ENCODE measurements at places on chromosomes 4 and X.
A peak's percentile ranks its signal among the peaks of the same experiment; 100 is the strongest.

DNA sequence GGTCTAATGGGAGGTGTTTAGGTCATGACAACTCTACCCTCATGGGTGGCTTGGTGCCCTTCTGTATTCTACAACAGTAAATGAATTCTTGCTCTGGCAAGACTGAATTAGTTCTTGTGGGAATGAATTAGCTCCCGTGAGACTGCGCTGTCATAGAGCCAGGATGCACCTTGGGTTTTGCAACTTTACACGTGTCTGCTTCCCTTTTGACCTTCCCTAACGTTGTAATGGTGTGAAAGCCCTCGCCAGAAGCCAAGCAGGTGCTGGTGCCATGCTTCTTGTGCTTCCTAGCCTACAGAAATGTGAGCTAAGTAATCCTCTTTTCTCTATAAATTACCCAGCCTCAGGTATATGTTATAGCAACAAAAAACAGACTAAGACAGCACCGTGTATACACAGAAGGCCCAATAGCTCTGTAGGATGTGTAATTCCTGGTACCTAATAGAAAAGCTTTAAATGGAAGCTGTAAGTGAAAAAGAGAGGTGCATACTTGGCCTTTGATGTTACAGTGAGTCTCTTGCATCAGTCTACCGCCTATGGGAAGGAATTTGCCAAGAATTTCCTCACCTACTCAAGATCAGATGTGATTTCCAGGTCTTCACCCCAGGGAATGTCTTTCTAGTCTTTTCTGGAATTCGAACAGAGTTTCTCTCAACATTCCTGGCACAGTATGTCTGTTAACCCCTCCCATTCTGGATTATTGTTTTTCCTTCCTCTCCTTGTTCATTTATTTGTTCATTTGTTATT lies 3.2 kb upstream of the ENPEP start:
- DNase-seq: no peak

GRCh38 chr4:155487210-155487609 lies 110.4 kb upstream of the MAP9 start:
- DNase-seq: no peak

DNA sequence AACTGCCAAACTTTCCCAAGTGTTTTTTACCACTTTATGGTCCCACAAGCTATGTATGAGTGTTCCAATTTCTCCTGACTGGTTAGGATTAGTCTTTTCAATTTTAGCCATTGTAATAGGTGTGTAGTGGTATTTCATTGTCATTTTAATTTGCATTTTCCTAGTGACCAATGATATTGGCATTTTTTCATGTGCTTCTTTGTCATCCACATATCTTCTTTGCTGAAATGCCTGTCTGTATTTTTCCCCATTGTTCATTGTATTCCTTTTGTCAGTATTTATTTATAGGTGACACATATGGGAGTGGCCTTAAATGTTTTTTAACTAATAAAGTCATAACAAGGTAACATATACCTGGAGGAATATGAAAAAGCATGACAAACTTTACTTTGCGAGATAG lies 9.2 kb upstream of the UBE2D3 start:
- DNase-seq: no peak

DNA sequence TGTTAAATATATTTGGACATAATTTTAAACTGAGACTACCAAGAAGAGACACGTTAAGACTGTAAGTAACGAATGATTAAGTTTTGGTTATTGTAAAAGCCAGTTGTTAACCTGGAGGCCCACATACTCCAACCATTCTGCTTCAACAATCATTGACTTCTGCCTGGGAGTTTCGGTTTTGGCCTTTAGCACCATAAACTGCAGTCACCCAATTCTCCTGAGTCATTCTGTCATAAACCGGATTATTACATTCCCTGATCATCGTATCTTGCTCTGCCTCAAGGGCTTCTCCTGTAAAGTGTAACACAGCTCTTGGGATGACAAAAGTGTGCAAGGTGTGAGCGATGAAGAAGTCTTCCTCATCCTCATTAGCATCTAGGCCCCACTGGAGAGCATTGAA lies 46.9 kb upstream of the PABPC1L2A start:
- no peak for DNase-seq

GRCh38 chr4:3826247-3827172 lies 60.3 kb downstream of the ADRA2C start:
- no peak for DNase-seq

DNA sequence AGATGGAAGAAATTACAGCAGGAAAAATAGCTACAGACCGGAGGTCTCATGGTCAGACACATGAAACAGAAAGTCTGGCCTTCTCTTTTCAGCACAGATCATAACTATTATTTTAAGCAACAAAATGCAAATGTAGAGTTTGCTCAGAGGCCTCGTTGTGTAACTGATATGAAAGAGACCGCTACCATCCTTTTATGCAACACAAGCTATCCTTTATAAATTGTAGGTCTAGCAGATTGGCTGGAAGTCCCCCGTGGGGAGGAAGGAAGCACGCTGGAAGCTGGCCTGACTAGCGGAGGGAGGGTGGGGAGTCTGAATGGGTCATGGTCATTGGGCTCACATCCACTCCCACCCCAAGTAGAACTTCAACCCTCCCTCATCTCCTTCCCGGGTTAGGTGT lies 27.7 kb downstream of the DMP1 start:
- DNase-seq: no peak

DNA sequence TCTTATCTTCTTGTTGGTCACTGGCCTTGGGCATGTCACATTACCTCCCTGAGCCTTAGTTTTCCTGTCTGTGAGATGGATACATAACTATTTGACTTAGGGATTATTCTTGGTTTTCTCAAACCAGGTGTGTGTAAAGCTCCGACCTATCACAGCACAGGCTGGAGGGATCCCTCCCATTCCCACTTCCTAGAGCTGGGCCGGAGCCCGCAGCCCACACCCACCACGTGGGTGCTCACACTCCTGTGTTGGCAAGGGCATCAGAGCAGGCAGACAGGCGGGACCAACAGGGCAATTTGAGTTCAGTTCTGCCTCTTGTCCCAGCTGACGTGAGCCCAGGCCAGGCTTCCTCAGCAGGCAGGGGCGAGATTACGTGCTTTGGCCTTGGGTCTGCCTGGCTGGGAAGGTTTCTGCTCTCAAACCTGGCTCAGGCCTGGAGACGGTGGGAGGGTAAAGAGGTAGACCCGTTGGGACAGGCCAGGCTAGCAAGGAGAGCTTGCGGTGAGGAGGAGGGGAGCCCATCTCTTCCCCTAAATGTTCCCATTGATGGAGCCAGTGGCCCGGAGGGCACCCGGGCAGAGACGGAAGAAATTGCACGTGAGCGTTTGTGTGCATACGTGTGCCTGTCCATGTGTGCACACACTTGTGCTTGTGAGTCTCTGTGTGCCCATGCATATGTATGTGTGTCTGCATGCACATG lies 734 bp upstream of the SH3TC1 start:
- DNase-seq: no peak

- peak; percentile 28 for DNase-seq
Observed at GRCh38 chrX:132488180-132488705, 595 bp downstream of the MBNL3 start.

GRCh38 chr4:104365618-104366017 lies 129.1 kb downstream of the CXXC4 start:
- no peak for DNase-seq

DNA sequence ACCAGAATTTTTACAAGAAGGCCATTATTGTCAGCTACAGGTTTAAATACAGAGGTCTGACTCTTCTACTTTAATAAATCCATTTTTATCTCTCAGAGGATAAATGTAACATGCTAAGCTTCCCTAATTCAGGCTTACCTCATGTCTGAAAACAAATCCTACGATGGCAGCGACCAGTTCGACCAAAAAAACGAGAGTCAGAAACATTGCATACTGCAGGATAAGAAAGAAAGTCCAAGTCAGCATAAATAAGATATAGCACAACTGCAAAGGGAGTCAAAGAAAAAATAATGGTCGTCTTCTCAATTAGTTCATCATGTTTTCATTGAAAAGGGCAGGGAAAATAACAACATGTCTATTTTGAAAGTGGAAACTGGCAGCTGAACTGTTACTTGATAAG lies 1.6 kb downstream of the TSPAN6 start:
- DNase-seq: no peak

- DNase-seq: no peak
Observed at GRCh38 chr4:166827629-166828028, 406.7 kb downstream of the SPOCK3 start.

DNA sequence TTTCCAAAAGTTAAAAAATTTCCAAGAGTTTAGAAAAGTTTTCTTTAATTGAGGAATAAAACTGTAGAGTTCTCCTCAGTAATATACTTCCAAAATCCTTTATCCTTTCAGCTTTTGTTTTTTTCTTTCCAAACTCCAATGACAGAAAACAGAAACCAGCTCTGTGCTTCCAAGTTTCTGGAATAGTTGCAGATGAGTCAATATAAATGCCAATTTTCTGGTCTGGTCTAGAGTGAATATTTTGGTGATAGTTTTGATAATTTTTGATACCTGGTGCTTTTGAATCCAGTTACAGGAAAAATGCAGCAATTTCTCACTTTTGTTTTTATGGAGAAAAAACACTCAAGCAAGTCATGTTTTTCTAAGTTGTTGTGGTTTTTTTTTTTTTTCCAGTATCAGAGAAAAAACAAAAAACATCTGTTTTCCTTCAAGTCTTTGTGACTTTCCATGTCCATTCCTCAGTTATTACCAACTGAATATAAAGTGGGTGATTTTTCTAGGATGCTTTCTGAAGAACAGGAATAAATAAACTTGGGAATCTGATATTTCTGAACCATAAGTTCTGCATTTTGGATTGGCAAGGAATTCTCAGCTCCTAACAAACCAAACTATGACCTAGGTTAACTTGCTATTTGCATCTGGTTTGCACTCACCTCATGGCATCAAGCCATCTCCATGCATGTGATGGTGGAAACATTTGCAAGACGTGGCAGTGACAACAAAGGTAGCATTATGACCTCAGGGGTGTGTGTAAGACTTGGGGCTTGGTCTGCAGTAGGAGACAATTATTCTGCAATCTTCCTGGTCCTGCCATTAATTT lies 139.1 kb downstream of the VEGFC start:
- no peak for DNase-seq

- no peak for DNase-seq
Observed at GRCh38 chrX:106718709-106719108, 7.8 kb upstream of the RNF128 start.

GRCh38 chrX:8607326-8607725 lies 124.6 kb downstream of the ANOS1 start:
- DNase-seq: no peak

DNA sequence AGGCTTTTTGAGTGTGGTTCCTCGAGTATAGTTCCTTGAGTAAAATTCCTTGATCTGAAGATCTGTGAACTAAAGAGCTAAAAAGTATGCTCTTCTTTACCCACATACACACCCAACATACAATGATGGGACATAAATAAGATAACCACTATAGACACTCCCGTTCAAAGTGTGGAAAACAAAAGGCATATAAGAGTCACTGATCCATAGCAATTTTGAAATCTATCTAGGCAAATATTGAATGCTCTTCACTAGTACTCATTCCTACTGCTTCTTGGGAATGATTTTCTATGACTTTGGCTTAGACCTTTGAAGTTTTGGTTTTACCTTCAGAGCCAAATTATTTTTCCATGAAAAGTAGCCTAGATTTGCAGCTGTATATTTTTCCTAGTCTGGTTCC lies 26.4 kb downstream of the PITX2 start:
- no peak for DNase-seq

- DNase-seq: no peak
Observed at GRCh38 chrX:130485870-130486269, 84.1 kb downstream of the RBMX2 start.

- no peak for DNase-seq
Observed at GRCh38 chrX:139831675-139832456, 101.0 kb downstream of the ATP11C start.

DNA sequence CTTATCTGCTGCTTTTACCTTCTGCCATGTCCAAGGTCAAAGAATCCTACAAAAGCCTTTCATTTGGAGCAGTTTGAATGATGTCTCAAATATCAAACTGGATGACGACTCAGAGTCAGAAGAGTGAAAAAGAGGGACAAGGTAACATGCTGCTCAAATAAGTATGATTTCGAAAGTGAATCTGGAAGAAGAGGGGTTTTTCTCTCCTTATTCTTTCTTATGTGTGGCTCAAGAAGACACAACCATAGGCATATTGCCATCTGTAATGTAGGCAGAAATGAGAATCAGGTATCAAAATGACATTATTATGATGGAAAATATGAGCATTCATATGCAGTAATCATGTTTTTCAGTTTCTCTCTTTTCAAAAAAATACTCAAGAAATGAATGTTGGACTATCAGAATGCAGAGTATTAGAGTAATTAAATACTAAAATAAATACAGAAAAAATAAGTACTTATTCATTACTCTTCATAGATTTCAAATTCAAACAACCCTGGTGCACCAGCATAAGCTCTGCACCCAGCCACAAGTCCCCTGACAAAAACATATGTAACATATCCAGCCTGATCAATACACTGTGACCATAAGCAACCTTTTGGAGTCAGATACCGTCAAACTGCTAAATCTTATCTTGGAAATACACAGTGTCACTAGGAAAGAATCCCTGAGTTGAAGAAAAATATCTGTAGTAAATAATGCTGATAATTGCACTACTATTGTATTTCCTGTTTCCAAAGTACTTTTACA lies 468.6 kb downstream of the INPP4B start:
- no peak for DNase-seq

GRCh38 chr4:76622717-76623116 lies 187.7 kb downstream of the SHROOM3 start:
- no peak for DNase-seq

DNA sequence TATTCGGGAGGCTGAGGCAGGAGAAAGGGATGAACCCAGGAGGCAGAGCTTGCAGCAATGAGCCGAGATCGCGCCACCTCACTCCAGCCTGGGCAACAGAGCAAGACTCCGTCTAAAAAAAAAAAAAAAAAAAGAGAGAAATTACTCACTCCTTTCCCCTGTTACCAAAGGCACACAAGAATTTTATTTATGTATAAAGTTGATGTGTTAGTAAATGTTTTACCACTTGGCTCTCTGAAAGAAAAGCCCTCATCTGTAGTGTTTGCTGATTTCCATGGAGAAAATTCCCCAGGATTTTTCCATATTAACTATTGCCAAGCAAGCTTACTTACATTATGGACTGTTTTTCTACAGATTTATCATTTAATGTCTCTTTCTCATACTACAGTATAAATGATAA lies 142.1 kb upstream of the PABPC4L start:
- no peak for DNase-seq

DNA sequence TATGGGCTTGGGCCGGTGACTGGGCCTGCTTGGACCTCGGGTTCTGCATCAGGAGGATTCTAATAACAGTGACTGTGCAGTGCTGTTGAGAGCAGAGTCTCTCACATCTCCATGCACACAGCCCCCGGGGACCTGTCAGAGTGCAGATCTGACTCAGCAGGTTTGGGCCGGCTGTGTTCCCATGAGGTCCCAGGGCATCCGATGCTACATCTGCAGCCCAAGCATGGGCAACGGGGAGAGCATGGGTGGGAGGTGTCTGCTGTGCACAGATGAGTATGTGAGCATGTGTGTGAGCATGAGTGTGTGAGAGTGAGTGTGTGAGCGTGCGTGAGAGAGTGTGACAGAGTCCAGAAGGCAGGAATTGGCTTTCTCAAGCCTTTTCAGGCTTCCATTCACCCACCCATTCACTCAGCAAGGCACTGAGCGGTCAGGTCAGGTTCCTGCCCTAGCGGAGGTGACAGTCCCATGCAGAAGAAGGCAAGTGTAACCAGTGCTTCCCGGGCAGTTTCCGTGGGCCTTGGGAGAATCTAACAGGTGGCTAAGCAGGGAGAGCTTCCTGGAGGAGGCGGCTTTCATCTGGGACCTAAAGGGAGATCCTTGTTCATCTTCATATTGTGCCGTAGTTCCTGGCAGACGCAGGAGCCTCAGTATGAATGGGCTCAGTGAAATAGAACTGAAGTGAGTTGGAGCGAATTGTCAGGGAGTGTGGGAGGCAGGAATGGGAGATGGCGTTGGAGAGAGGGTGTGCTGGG lies 62.6 kb downstream of the SORCS2 start:
- no peak for DNase-seq

- DNase-seq: no peak
Observed at GRCh38 chrX:57667010-57667409, 13.1 kb downstream of the NLRP2B start.
